ENCODE measurements at places on chromosomes 3 and 15. TPM values are rescaled to one million over a fixed set of nuclear protein-coding genes. Genes with fewer than 3 reads are reported as not detected.

- no peak for DNase-seq
Measured at GRCh38 chr3:169694117-169694516, 30.6 kb upstream of the MECOM start.

DNA sequence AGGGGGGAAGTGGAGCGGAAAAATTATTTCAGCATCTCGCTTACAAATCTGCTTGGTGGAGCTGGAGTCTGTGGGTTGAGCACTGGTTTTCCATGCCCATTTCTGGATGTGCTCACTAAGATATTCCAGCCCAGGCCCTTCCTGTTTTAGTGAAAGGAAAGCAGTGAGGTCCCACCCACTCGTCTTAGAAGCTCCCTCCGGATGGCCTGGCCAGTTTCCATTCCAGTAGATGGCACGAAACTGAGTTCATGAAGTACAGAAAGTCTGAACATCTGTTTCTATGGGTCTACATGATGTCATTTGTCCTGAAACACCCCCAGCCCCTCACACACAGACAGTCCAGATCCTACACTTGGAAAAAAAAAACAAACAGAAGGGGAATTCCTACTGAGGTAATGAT, 31.9 kb upstream of the THSD4 start:
- DNase-seq = peak; percentile 78

DNA sequence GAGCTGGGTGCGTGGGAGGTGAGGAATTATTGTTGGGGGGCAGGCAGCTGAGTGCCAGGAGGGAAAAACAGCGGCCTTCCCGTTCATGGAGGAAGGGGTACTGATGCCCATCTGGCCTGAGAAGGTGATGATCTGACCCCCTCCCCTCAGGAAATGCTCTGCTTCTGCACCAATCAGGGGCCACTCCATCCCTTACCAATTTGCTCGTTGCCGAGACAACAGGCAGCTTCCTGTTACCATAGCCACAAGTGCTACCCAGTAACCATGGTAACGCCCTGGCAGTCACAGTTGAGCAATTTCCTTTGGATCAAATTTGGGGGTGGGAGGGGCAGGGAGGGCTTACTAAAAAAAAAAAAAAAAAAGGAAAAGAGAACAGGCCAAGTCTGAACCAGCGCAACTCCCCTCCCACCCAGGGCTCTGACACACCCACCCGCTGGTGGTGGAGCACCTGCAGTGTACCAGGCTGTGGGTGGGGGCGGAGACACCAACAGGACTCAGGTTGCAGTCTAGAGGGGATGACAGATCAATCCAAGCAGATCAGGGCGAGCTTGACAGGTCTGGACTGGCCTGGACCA, 13.7 kb downstream of the CELF6 start:
- DNase-seq = no peak

- no peak for DNase-seq
Measured at GRCh38 chr3:57386307-57386706, 93.8 kb upstream of the ASB14 start.

DNA sequence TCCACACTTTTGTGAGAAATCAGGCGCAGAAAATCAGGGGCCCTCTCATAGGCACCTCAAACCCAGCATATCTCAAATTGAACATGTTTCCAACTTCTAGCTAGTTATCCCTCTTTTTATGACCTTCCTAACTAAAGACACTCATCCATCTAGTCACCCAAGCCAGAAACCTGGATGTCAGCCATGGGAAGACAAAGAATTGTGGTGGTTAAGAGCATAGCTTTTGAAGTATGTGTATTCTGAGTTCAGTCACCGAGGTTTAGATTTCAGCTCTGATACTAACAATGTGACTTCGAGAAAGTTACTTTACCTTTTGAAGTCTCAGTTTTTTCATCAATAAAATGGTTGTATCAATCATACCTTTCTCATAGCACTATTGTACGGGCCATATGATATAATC, 495.5 kb downstream of the NLGN1 start:
- DNase-seq = no peak

GRCh38 chr3:122975163-122975923, 52.2 kb downstream of the SEMA5B start:
- peak; percentile 80 for DNase-seq

- DNase-seq = no peak
Measured at GRCh38 chr15:57301307-57301706, 75.0 kb upstream of the CGNL1 start.

DNA sequence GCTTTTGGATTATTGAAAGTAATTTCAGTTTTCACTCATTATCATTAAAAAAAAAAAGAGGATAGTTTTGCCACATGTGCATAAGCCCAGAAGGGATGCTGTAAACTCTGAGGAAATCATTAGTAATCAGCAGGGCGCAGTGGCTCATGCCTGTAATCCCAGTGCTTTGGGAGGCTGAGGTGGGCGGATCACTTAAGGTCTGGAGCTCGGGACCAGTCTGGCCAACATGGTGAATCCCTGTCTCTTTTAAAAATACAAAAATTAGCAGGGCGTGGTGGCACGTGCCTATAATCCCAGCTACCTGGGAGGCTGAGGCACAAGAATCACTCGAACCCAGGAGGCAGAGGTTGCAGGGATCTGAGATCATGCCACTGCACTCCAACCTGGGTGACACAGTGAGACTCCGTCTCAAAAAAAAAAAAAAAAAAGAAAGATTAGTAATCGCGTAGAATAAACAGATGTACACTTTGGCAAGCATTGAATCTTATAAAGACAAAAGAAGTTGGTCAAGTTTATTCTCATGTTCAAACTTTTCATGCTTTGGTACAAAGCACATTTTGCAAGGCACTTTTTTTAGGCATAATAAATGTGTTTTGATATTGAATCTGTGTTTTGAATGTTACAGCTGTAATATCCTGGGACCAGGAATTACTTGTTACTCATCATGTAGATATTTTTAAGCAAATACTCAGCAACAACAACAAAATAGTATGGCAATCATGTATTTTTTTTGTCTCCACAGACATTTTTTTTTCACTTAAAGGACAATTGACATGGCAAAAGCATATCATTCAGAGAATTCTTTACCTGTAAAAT, 93.2 kb upstream of the AGTR1 start:
- no peak for DNase-seq

DNA sequence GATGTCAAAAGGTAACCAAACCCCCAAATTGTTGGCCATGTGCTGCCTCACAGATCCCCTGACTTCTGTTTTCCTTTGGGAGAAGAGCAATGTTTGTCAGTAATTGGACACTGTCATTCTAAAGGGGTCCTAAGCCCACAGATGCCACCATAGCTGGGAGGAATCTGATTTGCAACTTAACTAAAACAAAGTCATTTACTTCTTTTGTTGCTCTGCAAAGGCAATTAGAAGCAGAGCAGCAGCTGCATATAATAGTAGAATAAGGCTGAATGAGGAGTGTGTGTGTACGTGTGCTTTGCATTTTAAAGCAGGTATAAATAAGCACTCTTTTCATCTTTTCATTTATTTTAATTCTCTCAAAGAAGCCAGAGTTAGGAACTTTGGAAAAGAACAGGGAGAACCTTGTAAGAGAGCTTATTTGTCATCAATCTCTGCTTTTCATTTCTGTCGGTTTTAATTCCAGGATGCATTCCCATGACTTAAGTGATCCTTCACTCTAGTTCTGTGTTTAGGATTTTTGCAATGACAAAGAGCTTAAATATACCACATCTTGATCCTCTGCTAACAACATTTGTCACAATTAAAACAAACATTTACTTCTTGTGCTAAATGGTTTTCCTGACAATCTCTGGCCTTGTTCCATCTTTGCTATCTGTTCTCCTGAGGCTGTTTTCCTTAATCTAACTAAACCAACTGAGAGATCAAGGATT, 530.2 kb upstream of the CBLB start:
- DNase-seq = no peak

DNA sequence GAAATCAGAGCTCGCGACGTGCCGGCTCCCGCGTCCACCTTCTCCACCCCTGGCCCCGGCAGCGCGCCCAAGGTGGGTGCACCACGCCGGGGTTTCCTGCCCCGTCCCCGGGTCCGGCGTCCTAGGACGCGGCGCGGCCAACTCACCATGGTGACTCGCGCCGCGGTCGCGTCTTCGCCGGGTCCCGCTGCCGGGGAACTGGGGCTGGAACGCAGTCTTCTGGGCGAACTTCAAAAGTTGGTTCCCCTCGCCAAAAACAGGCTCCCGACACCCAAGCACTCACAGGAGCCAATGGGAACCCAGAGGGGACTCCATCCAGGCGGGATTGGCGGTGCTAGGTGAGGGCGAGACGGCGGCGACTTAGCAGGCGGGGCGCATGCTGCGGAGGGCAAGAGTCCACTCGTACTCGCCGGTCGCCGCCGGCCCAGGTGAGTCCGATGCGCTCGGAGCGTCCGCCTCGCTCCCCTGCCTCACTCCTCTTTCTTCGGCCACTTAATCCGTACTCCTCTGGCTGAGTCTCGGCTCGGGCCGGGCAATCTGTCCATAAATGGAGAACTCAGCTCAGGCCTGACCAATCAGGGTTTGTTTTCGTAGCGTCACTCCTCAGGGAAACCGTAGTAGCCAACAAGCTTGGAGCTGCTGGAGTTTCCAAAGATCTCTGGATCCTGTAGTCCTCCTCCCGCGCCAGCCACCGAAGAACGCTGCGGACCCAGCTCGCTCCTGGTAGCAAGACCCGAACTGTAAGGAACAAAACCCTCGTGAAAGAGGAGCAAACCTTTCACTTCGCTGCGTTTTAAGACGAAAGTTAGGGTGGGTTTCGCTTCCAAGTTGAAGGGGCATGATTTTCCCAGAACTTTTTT, at the start of gene MYO1E:
TSS of gene MYO1E (minus strand) at position 520 of the 860 bp plus-strand sequence. CDS start at position 149, 371 bp downstream.
- peak; percentile 93 for DNase-seq

GRCh38 chr15:94456226-94456625, 224.9 kb downstream of the MCTP2 start:
- DNase-seq = no peak

GRCh38 chr3:125125821-125126245, 70.0 kb upstream of the HEG1 start:
- no peak for DNase-seq

GRCh38 chr3:120196333-120196732, 88.7 kb downstream of the GPR156 start:
- no peak for DNase-seq

DNA sequence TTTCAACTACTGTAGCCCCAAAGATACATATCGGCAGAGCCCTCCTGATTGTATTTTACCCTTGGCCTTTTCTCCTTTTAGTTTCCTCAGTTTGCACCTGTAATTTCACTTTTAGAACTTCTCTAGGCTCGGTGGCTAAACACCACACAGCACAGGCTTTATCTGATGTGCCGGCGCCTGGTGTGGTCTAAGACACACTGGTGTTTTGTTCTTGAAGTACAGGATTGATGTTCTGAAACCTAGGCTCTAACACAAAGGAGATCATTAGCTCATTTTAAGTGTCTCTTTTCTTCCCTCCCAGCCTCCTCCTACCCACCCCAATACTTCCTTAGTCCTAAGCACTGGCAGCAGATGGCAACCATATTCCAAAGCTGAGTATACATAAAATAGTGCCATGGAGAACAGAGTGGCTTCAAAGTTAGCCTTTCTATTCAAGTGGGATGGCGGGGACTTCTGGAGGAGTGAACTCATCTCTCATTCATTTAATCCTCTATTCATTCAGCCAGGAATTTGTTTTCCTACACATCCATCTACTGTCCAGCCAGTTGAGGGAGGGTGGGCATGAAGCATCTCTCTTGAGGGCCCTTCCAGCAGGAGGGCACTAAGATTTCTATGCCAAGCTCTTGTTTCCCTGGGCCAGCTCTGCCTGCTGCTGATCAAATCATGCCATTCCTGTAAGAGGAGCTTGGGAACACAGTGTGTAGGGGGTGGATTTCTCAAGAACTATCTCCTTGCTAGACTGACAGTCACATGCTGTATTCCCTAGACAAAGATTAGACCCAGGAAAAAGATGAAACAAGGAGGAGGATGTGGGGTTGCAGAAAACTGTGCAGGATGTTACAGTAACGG, 71.2 kb downstream of the TIGIT start:
- DNase-seq = no peak

GRCh38 chr3:128537091-128537703, 44.2 kb upstream of the GATA2 start:
- DNase-seq = no peak

DNA sequence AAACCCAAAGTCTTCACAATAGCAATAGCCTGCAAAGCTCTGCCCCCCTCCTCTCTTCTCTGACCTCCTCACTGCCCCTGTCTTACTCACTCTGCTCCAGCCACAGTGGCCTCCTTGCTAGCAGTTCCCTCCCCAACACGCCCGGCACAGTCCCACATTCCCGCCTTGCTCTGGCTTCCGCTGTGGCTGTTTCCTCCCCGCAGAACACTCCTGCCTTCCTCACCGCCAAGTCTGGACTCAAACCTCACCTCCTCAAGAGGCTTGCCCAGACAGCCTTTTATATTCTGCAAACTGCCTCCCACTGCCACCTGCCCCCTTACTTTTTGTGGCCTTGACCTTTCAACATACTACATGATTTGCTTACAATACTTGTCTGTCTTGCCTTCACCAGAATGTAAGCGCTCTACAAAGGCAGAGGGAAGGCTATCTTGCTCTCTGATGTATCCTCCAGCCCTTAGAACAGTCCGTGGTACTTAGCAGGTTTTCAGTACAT, 406 bp upstream of the MPI start:
- DNase-seq = peak; percentile 67

DNA sequence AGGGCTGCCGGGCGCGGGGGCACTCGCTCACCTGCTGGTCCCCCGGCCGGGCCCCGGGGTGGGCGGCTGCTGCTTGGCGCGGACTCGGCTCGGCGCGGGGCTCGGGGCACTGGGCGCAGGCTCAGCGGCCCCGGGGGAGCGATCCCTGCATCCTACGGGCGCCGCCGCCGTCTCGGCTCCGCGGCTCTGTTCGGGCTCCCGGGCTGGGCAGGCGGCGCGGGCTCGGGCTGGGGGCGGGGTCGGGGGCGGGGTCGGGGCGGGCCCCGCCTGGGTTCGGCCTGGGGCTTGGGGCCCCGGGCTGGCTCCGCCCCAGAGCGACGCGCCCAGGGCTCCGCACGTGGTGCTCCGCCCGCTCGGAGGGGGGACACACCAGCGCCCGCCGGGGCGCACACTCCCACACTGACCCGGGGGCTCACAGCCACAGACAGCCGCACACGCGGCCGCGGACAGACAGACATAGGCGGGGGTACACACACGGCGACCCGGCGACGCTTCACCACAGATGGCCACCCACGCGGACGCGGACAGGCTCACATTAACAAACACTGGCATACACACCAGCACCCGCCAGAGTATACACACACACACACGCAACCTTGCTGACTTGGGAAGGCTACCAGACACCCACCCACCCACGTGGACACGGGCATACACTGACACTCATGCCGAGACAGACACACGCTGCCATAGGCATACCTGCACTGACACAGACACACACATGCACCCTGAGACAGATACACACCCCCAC, at the start of gene SCN5A:
TSS of gene SCN5A (minus strand) at position 188 of the 748 bp plus-strand sequence. CDS start 16,380 bp downstream, outside the sequence.
- no peak for DNase-seq

- no peak for DNase-seq
Measured at GRCh38 chr3:14412831-14413380, 10.5 kb downstream of the SLC6A6 start.

GRCh38 chr15:61534986-61535385, 305.9 kb upstream of the RORA start:
- no peak for DNase-seq

- DNase-seq = peak; percentile 70
Measured at GRCh38 chr3:171306631-171307030, 153.6 kb downstream of the TNIK start.

The PTX3 gene
- 2.1 TPM for total RNA-seq

The ADGRG7 gene
- total RNA-seq = 0.78 TPM

The ERC2 gene
- 1.1 TPM for total RNA-seq

The ZDHHC3 gene
- 151 TPM for total RNA-seq

The P2RY13 gene
- total RNA-seq = 1.2 TPM

The SLC33A1 gene
- 39.5 TPM for total RNA-seq

The ECT2 gene
- 9.0 TPM for total RNA-seq

The GNB4 gene
- total RNA-seq = 19.5 TPM

The CD200 gene
- total RNA-seq = 14.3 TPM

The MASP1 gene
- total RNA-seq = 16.4 TPM

The ROPN1 gene
- not detected for total RNA-seq

The STXBP5L gene
- 8.3 TPM for total RNA-seq

The GABRR3 gene
- 0.10 TPM for total RNA-seq

The HTR3E gene
- total RNA-seq = not detected

The SPESP1 gene
- 3.0 TPM for total RNA-seq

All from ureter (tissue), 1 donor.